Activated CD8-positive, alpha-beta T cell treated with anti-CD3 and anti-CD28 coated beads, Interleukin-2, amount 10 ng/mL, durations not matched to agents 7 days and 5 days (primary cell): ENCODE measurements at places on chromosomes 7 and 10. TPM values are rescaled to one million over a fixed set of nuclear protein-coding genes. Genes with fewer than 3 reads are reported as not detected.

The TMEM139 gene
- total RNA-seq: 0.65 TPM

The EFCAB10 gene
- not detected for total RNA-seq

The VSTM4 gene
- not detected for total RNA-seq

The IMPDH1 gene
- total RNA-seq: 75.3 TPM

The LIPJ gene
- total RNA-seq: not detected

GRCh38 chr10:80598084-80598798, 60.5 kb downstream of the SH2D4B start:
- no peaks in the 10 kb centered on the region for H3K4me1 ChIP-seq
- H3K27ac ChIP-seq: no peak overlapping the region
- peaks cover 4% of the 10 kb centered on the region for H3K27me3 ChIP-seq
- no peaks in the 10 kb centered on the region for H3K36me3 ChIP-seq
- no peak for DNase-seq
- no peak overlapping the region for H3K4me3 ChIP-seq

DNA sequence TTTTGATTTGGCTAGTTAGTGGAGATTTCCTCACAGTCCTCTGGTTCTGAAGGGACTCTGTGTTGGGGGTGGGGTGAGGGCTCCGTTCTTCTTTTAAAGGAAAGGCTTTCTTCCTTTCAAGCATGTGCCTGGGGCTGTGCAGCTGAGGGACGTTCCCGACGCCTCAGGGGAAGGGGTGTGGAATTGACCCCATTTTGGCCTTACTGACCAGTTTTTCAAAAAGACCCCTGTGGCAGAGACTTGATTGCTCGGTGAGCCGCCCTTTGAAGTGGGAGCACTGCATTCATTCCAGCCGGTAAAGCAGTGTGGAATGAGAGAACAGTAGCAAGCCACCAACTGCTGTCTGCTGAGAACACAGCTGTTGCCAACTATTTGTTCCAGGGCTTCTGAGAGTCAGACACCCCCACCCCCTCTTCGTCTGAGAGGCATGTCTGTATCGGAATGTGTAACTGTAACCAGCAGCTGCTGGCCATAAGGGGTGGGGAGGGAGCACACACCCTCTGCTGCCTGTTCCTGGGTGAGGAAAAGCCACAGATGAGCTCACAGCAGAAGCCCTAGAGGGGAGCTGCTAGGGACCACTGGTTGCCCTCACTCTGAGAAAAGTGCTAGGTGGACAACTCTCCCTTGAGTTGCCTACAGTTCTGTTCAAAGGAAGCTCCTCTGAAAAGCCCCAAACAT, 33.2 kb downstream of the WBP1L start:
- H3K4me3 ChIP-seq: no peak overlapping the region
- H3K27me3 ChIP-seq: no peaks in the 10 kb centered on the region
- H3K27ac ChIP-seq: no peak overlapping the region
- no peak for DNase-seq

DNA sequence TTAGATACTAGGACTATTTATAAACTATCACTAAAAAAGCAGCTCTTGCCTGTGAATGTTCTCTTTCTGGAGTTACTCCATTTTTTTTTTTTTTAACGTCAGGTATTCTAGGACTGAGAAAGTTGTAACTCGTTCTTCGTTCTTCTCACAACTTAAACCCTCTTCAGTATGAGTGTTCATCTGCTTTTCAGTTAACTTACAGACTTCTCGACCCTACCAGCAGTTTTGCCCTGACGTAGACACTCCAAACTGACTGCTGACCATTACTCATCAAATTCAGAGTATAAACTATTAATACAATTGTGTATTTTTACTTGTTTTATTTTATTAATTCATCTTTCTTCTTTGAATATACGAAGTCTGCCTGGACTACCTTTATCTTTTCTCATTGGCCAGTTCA, 353.1 kb downstream of the GPR37 start:
- H3K36me3 ChIP-seq: no peaks in the 10 kb centered on the region
- H3K4me1 ChIP-seq: no peaks in the 10 kb centered on the region
- H3K4me3 ChIP-seq: no peak overlapping the region
- H3K27me3 ChIP-seq: no peaks in the 10 kb centered on the region
- no peak for DNase-seq
